ENCODE measurements at places on chromosomes 11 and 22. TPM values are rescaled to one million over a fixed set of nuclear protein-coding genes. Genes with fewer than 3 reads are reported as not detected.

The DDT gene
- total RNA-seq, result 108 TPM

The NRGN gene
- 6.4 TPM for total RNA-seq

The CXCR5 gene
- total RNA-seq, result 2.3 TPM

The OR52A1 gene
- total RNA-seq, result not detected

The CELSR1 gene
- 0.17 TPM for total RNA-seq

The NCF4 gene
- total RNA-seq, result 6.3 TPM

The UBQLNL gene
- 0.10 TPM for total RNA-seq

The KBTBD3 gene
- total RNA-seq, result 4.7 TPM

The TMPRSS6 gene
- 0.88 TPM for total RNA-seq

The DCDC1 gene
- 0.21 TPM for total RNA-seq

The TLCD5 gene
- total RNA-seq, result 2.0 TPM

The SYTL2 gene
- 8.1 TPM for total RNA-seq

The ABTB2 gene
- 6.2 TPM for total RNA-seq

The BIK gene
- total RNA-seq, result 4.4 TPM

The GAL3ST1 gene
- not detected for total RNA-seq

The GGTLC2 gene
- not detected for total RNA-seq

The HOATZ gene
- total RNA-seq, result not detected

The PRR5L gene
- total RNA-seq, result 15.5 TPM

The OR2AG2 gene
- total RNA-seq, result 0.06 TPM

The ZNRF3 gene
- total RNA-seq, result 1.5 TPM
